ENCODE measurements at places on chromosomes 16 and 17.

- no peak for DNase-seq
Measured at GRCh38 chr17:59892251-59892923, 356 bp downstream of the TUBD1 start.

GRCh38 chr17:76789235-76789788 is 51.4 kb downstream of the MFSD11 start:
- no peak for DNase-seq

- no peak for DNase-seq
Measured at GRCh38 chr17:76473541-76473985, 6.2 kb downstream of the AANAT start.

GRCh38 chr16:3771513-3771912 is 54.2 kb upstream of the TRAP1 start:
- DNase-seq, result no peak

- no peak for DNase-seq
Measured at GRCh38 chr17:17837380-17837821, 615 bp upstream of the SREBF1 start.

DNA sequence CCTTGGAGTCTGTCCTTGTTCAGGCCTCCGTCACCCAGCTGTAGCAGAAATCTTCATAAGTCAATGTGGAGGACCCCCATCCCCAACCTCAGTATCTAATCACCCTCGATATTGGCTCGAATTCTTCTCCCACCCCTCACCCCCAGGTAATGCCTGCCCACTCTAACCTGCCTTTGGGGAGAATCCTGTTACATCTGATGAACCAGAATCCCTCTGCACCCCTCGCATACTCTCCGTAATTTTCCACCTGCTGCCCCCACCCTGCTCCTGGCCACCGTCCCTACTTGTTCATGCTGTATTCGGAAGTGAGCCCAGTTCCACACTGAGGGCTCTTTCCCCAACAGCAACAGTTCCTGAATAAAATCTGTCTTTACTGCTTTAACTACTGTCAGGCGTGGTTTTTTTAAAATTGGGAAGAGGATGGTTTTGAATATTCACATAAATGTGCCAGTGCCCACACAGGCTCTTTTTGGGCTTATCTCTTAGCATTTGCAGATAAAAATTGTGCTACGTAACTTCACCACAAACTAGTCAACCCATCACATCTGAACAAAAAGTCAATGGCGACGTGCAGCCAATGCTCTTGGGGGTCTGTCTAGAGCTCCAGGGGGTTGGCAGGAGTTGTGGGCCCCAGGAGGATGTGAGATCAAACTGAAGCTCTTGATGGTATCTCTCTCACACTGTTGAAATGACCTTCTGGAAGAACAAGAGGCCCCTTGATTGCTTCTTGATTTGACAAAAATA is 73.7 kb downstream of the NETO2 start:
- DNase-seq, result no peak

GRCh38 chr16:10037751-10038150 is 144.5 kb downstream of the GRIN2A start:
- no peak for DNase-seq

- DNase-seq, result no peak
Measured at GRCh38 chr17:41480136-41480535, 815 bp downstream of the KRT35 start.

- DNase-seq, result no peak
Measured at GRCh38 chr17:12899604-12900003, 110.3 kb downstream of the ARHGAP44 start.

- DNase-seq, result peak; percentile 40
Measured at GRCh38 chr16:24858219-24859041, 12.7 kb downstream of the SLC5A11 start.

DNA sequence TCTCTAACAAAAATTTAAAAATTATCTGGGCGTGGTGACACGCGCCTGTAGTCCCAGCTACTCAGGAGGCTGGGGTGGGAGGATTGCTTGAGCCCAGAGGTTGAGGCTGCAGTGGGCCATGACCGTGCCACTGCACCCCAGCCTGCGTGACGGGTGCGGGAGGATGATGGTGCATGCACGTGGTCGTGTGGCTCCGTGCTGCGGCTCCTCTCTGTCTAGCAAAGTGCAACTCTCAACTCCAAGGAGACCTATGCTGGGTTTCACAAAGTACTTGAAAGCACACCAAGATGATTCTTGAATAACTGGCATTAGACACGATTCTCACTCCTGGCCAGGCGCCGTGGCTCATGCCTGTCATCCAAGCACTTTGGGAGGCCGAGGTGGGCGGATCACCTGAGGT is 25.8 kb downstream of the NXN start:
- no peak for DNase-seq
